SK-N-DZ (cell line): ENCODE measurements at places on chromosomes 11 and 22.

- DNase-seq, result no peak
These were observed 73.7 kb downstream of the PRCP start for GRCh38 chr11:82826526-82826925.

DNA sequence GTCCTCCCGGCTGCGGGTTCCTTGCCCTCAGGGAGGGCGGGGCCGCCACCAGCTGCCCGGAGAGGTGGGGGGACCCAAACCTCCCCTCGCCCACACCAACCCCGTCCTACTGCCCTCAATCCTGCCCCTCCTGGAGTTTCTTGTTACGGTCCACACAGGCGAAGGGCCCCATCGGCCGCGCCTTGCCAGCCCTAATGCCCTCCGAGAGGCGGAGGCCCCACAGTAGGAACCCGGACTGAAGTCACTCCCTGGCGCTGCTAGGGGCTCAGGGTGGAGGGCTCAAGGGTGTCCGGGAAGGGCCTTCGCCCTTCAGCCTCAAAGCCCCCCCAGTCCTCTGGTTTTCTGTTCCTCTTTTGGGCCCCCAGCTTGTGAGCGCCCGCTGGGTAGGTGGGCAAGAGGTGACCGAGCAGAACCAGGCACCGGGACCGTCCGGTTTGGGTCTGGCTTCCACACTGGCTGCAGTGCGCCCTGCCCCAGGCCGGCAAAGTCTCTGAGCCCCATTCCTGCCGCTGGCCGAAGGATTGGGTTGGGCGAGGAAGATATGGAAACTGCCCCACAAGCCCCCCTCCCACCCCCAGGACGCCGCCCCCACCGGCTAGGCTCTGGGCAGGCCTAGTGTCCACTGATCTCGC is 24.5 kb downstream of the DUSP8 start:
- DNase-seq, result no peak

DNA sequence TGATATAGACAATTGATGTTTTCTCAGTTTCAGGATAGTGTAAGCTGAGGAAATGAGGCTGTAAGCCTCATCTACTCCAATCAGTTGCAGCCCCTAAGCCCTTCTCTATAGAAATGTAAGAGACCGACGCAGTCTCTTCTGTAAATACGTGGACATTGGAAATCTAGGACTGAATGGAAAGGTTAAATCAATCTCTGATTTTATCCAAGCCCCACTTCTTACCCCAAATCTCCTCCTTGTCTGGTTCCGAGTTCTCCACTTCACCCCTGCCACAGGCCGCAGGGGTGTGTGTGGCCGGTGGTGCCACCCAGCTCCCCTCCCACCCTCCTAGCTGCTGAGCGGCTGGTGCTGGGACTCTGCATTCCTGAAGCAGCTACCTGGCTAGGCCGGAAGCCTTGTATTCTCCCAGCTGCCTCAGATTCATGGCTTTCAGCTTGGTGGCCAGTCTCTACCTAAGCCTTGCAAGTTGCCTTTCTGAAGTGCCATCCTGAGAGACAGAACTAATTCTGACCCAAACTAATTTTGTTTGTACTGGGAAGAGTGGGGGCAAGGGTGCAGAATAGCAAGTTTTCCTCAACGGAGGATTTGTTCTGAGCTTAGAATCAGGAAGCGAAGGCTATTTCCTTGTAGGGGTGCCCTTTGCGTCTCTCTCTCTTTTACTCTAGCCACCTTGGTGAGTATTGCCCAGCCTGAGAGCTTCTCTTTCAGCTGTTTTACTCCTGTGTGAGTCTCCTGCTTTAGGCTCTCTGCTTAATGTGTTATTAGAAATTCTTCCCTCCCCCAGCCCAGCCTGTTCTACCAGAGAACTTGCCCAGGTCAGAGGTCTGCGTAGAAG is 749 bp downstream of the VWA5A start:
- no peak for DNase-seq

- no peak for DNase-seq
These were observed 1.5 kb upstream of the PNPLA3 start for GRCh38 chr22:43922123-43922522.

DNA sequence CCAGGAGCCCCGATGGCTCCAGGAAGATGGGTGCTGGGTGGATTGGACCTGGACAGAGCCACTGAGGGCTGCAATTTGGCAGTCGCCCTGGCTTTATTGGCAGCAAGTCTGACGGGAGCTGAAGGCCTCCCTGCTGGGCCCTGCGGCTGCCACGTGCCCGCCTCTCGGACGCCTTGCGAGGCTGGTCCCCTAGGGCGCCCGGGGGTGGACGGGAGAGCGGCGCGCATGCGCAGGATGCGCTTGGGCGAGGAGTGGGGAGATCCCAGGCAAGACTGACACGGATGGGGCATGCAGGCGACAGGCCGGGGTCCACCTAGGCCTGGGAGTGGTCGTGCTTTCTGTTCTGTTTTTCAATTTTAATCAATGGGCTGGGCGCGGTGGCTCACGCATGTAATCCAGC is 150.0 kb downstream of the ADAMTS15 start:
- DNase-seq, result no peak

GRCh38 chr11:80849253-80849652 is 1408.4 kb upstream of the TENM4 start:
- no peak for DNase-seq

GRCh38 chr11:74493791-74494630 is 487 bp upstream of the LIPT2 start:
- DNase-seq, result no peak

DNA sequence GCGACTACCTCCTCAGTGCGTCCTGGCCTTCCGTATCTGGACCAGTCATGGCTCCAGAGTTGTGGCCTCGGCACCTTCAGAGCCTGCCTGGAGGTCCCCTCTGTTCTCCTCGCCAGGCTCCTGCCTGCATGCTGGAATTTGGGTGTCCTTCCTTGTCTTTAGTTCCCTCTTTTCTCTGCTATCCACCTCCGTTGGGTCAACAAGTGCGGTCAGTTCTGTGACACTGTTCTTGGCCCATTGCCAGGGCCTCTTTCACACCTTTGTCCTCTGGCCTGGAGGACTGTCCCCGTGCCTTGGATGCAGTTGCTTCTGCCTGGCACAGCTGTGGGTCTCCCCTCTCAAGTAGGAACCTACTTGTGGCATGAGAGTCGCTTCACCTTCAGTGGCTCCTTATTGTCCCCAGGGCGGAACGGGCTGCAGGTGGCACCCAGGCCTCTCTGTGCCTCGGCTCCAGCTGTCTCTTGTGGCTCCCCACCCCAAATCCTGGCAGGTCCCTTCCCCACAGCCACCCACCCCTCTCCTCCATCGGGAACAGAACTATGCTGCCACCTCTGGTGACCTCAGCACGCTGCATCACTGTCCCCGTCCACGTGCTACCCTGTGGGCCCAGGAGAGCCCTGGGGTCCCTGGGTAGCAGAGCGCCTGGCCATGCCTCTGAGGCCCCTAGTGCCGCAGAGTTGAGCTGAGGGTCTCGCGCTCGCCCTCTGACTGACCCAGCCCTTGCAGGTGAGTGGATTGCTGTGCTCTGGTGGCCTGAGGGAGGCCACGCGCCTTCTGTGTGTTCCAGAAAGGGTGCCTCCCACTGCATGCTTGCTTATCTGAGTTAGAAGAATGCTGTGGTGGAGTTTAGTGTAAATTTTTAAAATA is 4.7 kb downstream of the DGCR8 start:
- DNase-seq, result peak; percentile 67

DNA sequence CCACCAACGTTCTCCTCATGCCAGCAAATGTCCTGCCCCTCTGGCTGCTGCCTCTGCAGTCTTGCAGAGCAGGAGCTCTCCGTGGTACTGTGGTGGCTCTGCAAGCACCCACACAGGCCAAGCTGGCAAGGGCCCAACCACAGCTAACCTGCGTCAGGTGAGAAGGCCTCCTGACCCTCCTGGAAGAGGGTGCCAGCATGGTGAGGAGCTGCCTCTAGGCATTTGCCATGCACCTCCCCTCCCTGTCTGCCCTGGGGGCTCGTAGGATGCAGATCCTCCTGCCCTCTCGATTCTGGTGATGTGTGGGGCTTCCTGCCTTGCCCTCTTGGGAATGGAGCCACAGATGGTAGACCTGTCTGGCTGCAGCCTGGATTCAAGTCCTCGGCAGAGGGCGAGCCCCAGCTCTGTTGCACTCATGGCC is 1408.8 kb downstream of the TBC1D22A start:
- DNase-seq, result no peak

GRCh38 chr11:77198440-77198849 is 70.4 kb downstream of the MYO7A start:
- peak; percentile 66 for DNase-seq

DNA sequence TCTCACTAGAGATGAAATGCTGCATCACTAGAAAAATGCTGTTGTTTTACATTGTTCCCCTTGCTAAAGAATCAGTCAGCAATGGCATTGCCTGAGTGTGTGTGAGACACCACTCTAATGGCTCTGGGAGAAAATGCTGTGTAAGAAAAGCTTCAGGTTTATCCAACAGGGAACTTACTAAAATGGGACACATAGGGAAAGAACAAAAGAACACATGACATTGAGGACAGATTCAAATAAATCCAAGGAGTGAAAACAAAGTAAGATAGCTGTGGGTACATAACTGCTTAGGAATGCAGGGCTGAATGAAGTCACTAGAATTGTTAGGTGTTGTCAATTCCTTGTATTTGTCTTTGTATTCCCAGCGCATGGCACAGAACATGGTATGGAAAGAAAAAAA is 24.2 kb downstream of the BLID start:
- no peak for DNase-seq

GRCh38 chr11:95768521-95768920 is 21.1 kb downstream of the FAM76B start:
- no peak for DNase-seq

DNA sequence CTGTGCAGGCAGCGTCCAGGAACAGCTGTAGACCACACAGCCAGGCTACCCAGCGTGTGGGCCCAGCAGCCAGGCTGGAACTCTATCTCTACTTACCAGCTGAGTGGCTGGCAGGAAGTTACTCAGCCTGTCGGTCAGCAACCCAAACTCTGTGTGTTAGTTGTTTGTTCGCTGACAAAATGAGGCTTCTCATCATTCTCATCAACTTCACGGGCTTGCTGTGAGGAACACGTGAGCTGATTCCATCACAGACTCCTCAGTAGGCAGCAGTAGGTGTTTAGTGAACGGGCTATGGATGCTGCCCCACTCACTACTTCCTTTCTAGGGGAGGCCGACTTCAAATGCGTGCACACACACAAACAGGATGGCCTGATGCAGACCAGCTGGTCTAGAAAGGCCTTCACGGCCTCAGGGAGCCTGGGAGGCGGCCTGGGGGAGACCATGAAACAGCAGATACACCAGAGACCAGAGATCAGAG is 830 bp upstream of the SPDYC start:
- DNase-seq, result no peak

DNA sequence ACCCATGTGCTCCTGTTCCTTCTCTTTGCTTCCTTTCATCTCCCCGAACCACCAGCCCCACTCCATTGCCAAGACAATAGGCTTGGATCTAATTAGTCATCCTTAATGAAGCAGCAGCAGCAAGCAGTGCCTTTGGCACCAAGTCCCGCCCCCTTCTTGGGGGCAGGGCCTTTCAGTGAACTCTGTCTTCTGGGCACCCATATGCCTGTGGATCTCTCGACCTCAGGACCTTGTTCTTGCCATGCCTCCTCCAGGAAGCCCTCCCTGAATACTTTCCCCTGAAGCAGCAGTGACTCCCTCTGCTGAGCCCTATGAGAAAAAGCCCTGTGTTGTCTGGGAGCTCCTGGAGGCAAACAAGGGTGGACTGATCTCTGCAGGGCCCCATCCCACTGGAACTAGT is 32.1 kb downstream of the ARHGEF17 start:
- DNase-seq, result peak; percentile 37

GRCh38 chr11:114622858-114623257 is 27.3 kb upstream of the NXPE4 start:
- DNase-seq, result no peak

DNA sequence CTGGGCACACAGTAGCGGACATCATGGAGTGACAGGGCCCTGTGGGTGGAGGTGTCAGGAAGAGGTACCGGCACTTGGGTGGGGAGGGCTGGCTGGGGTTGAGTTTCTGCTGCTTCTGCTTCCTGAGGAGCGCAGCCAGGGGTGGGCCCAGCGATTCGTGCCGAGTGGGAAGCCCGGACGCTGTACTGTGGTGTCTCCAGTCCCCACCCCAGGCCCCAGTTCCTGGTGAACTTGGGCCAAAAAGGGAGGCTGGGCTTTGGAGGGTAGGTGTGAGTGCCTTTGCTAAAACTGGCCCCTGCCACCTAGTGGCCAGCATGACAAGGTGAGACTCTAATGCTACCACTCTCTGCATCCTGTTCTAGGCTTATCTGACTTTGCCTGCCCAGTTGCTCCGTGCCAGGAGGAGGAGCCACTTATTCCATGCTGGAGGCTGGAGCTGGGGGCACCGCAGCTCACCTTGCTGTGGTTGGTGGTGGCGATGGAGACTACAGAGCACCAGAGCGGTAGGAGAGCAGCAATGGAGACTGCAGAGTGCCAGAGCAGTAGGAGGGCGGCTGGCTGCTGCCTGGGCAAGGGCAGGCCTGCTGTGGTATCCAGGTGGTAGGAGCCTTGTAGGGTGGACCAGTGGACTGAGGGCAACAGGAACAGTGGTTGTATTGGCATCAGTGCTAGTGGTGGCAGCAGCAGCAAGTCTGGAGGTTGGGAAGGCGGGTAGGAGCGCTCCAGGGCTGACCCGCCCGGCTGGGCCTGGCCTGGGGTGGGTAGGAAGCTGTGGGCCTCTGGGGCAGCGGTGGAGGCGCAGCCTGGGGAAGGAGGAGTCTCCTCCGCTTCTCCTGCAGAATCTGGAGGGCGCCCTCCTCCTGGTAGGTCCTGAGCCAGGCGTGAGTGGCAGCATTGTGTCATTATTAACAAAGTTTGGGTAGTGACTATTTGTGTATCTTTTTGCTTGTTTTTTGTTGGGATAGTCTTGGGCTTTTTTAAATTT is 2.2 kb upstream of the RFPL2 start:
- DNase-seq, result peak; percentile 32

DNA sequence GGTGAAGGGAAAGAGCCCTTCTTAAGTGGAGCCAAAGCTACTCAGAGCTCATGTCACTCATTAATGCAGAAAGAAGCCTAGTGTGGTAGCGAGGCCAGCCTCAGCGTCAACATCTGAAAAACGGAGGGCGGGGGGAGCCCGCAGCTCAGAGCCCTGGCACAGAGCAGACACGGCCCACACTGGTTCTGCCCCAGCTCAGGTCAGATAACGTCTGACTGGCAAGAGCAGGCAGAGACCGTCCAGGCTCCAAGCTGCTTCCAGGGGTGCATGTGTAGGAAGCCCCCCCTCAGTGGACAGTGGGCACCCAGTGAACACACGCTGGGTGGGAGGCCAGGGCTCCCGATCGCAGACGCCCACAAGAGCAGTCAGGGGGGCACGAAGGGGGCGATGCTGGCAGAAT is 100.8 kb downstream of the SHANK2 start:
- no peak for DNase-seq

- DNase-seq, result no peak
These were observed 24.7 kb downstream of the DGCR2 start for GRCh38 chr22:19097518-19097917.

DNA sequence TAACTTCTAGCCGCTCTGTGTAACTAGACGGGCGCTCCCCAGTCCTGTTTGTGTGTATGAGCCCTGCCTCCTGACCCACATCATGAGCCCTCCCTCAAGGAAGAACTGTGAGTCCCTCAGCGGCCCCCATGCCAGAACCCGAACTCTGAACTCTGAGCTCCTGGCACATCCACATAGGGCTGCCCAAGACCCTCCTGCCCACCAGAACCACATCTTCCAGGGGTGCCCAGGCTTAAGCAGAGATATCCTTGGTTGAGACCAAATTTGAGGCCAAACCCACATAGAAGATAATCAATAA is 3.0 kb downstream of the TRIM29 start:
- no peak for DNase-seq
